ENCODE measurements at places on chromosomes 4 and X.

DNA sequence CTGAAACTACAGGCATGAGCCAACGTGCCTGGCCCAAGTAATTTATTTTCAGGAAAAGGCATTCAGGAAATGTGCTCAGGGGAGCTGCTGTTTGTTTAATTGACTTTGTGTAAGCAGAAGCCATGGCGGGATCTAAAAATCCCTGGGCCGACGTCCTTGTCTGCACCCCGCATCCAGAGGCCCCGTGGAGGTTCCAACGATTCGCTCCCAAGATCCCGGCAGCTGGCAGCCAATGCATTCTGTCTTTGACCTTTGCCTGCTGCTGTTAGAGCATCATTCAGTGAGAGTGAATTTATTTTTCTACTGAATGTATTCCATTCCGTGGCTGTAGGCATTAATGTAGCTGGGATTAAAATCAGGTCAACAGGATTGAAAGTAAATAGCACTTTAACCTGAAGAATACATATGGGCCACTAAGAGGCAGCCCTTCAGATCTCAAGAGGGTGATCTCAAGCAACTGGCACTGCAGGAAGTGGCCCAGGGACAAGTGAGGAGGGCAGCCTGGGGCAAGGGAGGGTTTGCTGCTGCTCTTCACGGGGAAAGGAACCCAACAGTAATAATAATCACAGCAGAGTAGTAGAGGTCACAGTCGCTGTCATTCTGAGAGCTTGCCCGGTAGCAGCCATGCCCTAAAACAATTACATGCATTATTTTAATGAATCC, 75.2 kb downstream of the PSAPL1 start:
- no peak for DNase-seq

- no peak for DNase-seq
These were observed 52.6 kb downstream of the FNIP2 start for GRCh38 chr4:158821228-158821971.

- no peak for DNase-seq
These were observed 38.1 kb downstream of the DIAPH2 start for GRCh38 chrX:96722781-96723180.

DNA sequence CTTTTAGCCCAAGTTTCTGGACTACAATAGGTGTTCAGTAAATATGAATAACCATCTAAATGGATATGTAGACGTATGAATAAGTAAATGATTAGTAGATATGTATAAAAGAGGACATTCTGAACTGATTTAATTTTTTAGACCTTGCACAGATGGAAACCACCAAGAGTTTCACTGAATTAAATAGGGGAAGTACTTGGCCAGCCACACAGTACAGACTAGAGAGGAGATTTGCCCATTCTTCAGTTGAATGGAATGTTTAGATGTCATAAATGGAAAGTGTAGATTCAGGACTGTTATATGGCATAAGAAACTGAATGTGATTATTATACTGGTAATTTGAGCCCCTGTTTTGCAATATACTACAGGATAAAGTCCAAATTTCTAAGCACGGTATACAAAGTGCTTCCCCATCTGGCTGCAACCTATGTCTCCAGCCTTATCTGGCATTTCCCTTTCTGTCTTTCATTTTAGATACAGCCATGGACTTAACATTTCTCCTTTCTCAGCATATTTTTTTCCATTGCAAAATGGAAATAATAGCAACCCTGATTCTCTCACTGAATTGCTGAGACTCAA, 137.8 kb upstream of the HS3ST1 start:
- DNase-seq: no peak

GRCh38 chrX:283115-283845, 2.1 kb downstream of the PLCXD1 start:
- peak; percentile 75 for DNase-seq

DNA sequence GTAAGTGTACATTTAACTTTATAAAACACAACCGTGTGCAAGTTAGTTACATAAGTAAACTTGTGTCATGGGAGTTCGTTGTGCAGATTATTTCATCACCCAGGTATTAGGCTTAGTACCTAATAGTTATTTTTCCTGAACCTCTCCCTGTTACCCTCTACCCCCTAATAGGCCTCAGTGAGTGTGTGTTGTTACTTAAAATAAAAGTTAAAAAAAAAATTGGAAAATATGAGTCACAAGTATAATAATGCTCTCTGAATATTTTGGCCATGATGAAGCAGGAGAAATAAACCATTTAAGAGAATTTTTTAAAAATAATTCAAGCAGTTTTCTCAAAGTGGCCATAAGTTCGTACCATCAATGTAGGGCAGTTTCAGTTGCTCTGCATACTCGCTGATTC, 105.1 kb upstream of the GRID2 start:
- DNase-seq: no peak

GRCh38 chr4:36492041-36492440, 210.6 kb downstream of the DTHD1 start:
- no peak for DNase-seq

DNA sequence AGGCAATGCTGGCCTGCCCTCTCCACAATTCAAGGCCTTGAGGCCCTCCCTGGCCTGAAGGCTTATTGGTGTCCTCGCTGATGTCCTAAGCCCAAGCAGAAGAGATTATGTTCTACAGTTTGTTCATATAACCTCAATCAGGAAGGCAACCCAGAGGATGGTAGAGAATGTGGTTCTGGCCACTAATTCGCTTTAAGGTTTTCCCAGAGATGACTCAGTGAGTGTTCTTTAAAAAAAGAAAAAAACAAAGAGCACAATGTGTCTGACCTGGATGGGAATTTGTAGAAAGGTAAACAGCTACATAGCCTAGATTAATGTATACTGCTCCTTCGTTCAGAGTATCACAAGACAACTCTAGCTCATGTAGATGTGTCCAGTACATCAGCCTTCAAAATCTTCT, 66.0 kb downstream of the MANBA start:
- no peak for DNase-seq

DNA sequence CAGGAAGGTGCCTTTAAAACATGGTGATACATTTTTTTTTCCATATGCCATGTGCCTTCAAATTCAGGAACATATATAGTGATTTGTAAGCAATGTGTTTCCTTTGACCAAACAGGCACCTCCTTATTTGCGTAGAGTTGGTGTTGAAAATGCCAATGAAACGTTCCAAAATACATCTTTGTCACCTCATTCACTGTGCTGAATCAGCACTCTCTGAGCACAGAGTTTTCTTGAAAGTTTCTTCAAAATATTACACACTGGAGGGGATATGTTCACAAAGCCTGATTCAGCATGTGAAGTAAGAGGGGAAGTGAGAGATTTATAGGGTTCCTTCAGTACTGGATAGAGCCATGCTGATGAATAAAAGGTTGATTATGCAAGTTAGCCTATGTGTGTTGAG, 85.7 kb upstream of the PRR32 start:
- no peak for DNase-seq

DNA sequence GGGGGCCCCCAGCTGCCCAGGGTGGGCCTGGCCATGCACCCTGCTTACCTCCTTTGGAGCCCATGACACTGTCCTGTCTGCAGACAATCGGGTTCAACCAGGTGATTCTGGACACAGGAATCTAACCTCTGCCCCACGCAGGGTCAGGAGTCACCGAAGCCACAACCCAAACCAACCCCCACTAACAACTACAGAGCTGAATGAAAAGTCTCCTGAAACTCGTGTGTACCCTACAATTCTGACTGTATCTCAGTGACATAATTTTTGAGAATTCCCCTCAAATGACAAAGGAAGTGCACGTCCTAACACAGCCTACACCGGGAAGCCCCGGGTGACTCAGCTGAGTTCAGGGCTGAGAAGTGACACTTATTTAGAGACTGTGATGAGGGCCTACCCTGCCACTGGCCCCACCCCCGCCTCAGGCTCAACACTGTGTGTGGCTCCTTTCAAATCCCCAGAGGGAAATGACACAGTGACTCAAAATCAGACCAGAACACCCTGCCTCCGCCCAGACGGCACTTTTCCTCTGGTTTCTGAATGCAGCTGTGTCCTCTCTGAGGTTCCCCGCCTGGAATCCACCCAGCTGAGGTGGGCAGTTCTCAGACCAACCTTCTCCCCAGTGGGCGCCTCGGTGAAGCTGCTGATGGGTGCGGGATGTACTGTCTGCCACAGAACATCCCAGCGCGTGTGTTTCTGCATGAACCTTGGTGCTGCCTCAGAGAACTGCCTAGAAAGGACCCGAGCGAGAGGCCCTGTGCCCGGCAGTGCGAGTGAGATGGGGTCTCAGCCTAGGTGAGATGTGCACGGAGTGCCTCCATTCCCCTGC, 9.9 kb downstream of the TNIP2 start:
- DNase-seq: no peak

- DNase-seq: no peak
These were observed 288.0 kb upstream of the PPP1R2C start for GRCh38 chrX:43065978-43066377.

GRCh38 chr4:89823416-89823815, 13.5 kb downstream of the SNCA start:
- DNase-seq: no peak

- no peak for DNase-seq
These were observed 61.8 kb downstream of the BRWD3 start for GRCh38 chrX:80747832-80748231.

DNA sequence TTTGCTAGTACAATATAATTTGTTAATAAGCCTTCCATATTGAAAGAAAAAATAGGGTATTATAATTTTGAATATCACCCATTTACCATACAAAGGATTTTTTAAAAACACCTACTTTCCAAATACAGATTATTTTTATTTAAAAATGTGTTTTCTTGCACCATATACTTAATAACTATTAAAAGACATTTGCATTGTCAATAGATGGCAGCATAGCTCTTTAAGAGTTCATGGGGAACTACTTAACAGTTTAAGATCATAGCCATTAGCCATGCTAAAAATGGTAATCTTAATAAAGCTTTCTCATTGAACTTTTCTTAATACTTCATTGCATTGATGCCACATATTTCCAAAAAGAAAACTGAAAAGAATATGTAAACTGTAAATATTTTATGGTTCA, 1995.9 kb downstream of the C4orf33 start:
- no peak for DNase-seq

DNA sequence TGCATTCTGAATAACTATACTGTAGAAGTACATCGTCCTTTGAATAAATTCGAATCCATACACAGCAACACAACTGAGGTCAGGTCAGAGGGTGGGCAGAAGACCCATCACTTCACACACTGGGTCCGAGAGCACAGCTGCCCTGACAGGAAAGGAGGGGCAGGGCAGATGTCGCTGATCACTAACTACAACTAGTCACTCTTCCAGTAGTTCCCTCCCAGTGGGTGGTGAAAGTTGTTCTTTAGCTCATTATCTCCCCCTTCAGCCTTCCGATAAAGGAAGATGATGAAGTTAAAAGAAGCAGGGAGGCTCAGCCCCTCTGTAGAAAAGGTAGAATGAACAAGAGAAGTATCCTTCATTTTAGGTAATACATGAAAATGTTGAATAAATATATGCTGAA, 278.9 kb downstream of the INPP4B start:
- no peak for DNase-seq

DNA sequence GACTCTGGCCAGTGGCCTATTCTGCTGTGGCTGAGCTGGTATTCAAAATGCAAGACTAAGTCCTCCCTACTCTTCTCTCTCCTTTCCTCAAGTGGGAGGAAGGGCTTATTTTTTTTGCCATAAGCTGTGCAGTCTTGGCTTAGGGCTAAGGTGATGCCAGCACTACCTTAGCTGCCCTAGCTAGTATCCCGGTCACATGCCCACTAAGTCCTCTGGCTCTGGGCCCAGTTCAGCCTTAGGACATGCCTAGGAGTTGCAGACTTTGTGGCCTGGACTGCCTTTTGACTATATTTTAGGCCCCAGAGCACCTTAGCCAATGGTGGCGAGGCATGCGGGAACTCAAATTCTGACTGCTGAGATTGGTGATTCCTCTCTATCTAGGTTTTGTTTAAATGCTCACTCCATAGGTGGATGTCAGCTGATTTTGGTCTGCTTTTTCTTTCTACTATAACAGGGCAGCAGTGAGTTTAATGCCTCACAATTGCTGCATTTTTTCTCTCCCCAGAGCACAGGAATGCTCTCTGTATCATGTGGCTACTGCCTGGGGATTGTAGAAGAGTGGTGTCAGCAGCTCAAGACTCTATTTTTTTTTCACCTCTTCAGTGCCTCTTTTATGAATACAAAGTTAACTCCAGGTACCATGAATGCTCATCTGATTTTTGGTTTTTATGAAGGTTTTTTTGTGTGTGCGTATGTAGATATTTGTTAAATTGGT, 472.9 kb upstream of the GRID2 start:
- no peak for DNase-seq

- no peak for DNase-seq
These were observed 295.4 kb downstream of the CFAP47 start for GRCh38 chrX:36214924-36215323.

DNA sequence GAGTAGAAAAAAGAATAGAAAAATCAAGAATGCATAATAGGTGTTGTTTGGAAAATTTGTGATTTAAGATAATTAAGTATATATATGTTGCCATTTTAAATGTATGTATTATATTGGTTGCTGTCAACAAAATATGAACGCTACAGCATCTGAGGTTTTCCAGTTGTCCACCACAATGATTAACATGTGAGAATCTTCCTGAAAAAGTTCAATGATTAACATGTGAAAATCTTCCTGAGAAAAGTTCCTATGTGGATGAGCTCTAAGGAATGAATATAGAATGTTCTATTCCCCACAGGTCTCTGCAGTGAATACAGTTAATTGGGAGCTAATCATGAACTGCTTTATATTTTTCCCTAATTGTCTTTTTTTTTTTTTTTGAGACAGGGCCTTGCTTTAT, 214.7 kb downstream of the CBR4 start:
- DNase-seq: no peak

- DNase-seq: no peak
These were observed 229.0 kb upstream of the LCORL start for GRCh38 chr4:18250564-18250963.

- no peak for DNase-seq
These were observed 48.5 kb downstream of the TLL1 start for GRCh38 chr4:165921546-165921945.

DNA sequence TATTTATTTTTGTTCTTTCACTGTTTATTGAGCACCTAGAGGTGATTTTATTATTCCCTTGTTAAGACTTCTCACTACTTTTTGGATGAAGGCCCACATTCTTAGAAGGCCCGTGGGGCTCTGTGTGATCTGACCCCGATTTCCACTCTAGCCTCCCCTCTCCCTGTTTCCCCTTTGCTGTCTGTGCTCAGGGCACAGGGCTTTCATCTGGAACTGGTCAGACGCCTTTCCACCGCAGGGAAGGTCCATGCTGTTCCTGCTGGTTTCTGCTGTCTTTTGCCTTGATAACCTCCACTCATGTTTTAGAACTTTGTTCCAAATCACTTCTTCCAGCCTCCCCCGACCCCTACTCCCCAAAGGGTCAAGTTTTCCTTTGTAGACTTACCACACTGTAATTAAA, 31.3 kb upstream of the ANAPC4 start:
- no peak for DNase-seq

- no peak for DNase-seq
These were observed 95.4 kb downstream of the NAF1 start for GRCh38 chr4:163071308-163071707.

GRCh38 chrX:22742174-22742573, 257.6 kb upstream of the DDX53 start:
- no peak for DNase-seq

Data from progenitor cell of endocrine pancreas (in vitro differentiated cells).